ENCODE measurements at places on chromosomes 11 and 22. TPM values are rescaled to one million over a fixed set of nuclear protein-coding genes. Genes with fewer than 3 reads are reported as not detected.

- no peak for DNase-seq
These were observed 34.0 kb downstream of the AMPD3 start for GRCh38 chr11:10488934-10489691.

ABTB2 gene
- total RNA-seq, result 1.4 TPM

DNA sequence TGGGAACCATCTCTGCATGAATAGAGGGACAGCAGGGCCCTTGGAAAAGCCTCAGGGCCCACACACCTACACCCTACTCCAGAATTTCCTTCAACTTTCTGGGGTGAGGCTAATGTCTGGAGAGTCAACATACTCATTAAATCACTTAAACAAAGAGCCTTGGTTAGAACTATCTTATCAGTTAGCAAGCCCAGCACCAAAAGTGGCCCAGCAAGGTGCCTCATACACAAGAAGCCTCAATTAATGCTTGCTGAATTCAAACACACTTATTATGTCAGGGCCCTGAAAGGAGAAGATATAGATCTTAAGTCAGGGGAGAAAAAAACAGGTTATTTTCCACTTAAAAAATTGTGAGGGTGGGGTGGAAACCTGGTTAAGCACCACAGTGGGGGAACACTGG is 61.4 kb downstream of the C11orf58 start:
- no peak for DNase-seq

DNA sequence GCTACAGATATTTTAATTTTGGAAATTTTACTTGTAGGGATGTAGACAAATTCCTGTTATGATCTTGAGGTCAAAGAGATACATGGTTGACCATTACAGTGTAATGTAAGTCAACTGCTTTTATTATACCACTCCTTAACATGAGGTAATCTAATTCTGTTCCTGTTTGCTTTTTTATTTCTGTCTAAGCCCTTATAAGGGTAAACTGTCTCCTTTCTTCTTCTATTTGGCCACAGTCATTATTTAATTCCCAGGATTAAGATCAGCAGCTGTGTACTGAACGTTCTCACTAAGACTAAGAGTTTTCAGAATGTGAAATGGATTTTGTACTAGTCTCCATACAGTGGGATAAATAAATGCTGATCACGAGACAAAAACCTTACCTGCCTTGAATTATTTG is 32.8 kb downstream of the C2CD3 start:
- DNase-seq, result no peak

DNA sequence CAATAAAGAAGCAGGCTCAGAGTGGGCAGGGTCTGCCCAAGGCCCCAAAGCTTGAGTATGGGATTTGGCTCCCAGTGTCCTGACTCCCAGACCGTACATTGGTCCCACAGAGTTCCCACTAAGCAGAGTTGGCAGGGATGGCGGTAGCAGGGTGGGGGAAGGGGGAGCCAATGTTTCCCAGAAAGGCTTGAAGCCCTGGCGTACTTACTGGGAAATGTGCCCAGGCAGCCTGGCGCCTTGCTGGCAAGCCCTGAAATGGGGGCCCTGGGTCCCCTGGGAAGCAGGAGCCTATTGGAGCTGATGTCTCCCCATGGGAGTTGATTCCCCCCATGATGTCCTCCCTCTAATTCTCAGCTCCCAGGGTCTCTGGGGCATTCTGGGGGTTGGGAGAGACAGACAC is 9.3 kb downstream of the ARHGEF17 start:
- no peak for DNase-seq

GRCh38 chr22:42973536-42973881 is 41.4 kb downstream of the PACSIN2 start:
- DNase-seq, result no peak

HSPB2 gene
- not detected for total RNA-seq

GTSE1 gene
- 42.0 TPM for total RNA-seq

- DNase-seq, result peak; percentile 57
These were observed 40.1 kb upstream of the CLMP start for GRCh38 chr11:123235117-123235655.

- no peak for DNase-seq
These were observed 49.6 kb upstream of the SHANK2 start for GRCh38 chr11:71301858-71302533.

- no peak for DNase-seq
These were observed 5.5 kb downstream of the RPS6KA4 start for GRCh38 chr11:64364435-64364834.

DNA sequence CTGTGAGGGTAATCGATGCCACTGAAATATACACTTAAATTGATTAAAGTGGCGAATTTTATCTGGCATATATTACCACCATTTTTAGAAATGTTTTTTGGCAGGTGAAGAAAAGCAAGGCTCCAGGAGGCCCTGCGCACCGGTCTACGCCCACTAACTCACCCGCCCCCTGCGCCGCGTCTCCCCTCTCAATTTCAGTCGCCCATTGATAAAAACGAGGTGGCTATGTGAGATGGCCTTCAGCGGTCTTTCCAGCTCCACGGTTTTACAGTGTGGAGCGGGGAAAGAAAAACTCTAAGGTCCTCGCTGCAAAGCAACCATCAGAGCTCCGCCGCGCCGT is 602 bp upstream of the AQP11 start:
- no peak for DNase-seq

GRCh38 chr11:66119348-66120133 is 49.5 kb downstream of the PACS1 start:
- no peak for DNase-seq

GRCh38 chr11:74021998-74022397 is 13.1 kb upstream of the UCP3 start:
- no peak for DNase-seq

DNA sequence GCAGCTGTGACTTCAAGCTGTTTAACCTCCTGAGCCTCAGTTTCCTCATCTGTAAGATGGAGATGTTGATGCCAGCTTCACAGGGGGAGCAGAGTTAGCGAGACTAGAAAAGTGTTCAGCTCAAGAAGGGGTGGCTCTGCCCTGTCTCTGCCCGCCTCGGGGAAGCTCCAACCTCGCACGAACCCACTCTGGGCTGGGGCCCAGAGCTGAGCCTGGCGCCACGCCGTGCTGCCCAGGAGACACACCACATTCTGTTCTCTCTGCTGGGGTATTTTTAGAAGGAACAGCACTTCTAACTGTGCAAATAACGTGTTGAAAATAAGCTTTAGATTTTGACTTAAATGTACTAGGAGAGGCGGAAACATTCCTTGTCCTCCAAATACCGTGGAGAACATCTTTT is 74.1 kb downstream of the PHF21B start:
- no peak for DNase-seq

GRCh38 chr22:46465793-46466192 is 71.6 kb downstream of the CELSR1 start:
- DNase-seq, result no peak

- DNase-seq, result no peak
These were observed 14.7 kb upstream of the PDE2A start for GRCh38 chr11:72688929-72689328.

PKDREJ gene
- not detected for total RNA-seq

DNA sequence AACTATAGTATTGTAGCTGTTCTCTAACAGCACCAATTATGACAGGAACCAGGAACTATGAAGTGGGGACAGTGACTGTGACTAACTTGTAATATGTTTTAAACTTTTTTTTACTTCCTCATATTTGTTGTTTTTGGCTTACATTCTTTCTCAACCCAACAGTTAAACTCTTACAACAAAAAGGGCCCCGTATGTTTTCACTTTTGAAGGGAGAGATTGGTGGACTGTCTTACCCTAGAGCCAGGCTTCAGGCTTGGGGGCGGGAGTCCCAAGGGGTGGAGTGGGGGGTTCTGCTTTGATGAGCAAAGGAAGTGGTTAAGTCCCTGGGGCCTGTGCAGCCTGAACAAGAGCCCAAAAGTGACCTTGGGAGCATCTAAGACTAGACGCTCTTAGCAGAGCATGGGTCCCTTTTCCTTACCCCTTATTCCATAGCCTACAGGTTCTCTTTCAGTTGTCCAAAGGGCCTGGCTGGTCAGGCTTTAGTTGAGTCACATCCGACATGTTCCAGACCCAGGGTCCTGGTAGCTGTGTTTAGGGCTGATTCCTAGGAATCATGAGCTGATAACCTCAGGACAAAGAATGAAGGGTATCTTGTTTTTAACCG is 38.8 kb downstream of the STIM1 start:
- DNase-seq, result peak; percentile 38

DNA sequence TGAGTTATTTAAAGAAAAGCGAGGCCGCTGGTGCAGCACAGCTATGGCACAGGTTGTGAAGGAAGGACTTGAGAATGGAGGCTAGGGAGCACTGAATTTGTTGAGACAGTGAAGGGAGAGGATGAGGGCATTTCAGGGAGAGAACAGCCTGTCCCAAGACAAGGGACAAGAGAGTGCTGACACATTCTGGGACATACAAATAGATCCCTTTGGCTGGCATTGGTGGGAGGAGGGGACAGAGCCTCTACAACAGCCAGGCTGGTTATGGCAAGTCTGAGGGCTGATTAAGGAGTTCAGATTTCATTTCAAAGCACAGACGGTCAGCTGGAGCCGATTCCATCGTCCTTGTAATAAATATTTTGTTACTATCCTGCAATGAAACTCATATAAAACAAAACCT is 1.7 kb upstream of the SLC29A2 start:
- DNase-seq, result no peak

DNA sequence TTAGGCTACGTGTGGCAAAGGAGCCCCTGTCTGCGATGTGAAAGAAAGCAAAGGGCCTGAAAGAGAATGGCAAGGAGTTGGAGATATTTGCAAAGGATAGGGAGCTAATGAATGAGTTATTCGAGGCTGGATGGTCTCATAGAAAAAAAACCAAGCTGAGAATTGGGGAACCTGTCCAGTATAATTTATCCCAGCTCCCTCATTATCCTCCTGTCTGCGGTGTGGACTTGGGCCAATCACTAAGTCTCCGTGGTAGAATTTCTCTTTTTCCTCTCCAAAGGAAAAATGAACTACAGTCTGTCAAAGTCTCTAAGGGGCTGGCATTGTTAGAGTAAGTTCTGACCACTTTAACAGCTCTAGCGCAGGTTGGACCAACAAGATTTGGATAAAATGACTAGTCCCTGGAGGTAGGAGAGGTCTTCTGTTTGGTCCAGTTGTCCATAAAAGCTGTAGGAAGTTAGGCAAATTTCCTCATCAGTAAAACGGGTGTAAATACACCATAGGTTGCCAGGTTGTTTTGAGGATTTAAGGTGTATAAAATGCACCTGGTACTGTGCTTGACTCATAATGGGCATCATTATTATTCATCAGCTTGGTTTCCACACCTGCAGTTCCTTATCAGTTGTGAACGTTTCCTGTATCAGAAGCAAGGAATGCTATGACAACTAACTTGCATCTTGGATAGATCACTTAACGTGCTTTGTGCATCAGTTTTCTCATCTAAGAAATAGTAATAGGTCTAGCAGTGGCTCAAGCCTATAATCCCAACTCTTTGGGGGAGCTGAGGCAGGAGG is 10.3 kb upstream of the CDON start:
- no peak for DNase-seq

- peak; percentile 85 for DNase-seq
These were observed 26.4 kb downstream of the YWHAH start for GRCh38 chr22:31970490-31971444.

GRCh38 chr22:43820651-43821305 is 8.7 kb upstream of the EFCAB6 start:
- DNase-seq, result no peak

C11orf91 gene
- total RNA-seq, result not detected

GRCh38 chr11:44198146-44198724 is 102.8 kb downstream of the EXT2 start:
- no peak for DNase-seq

PHOX2A gene
- total RNA-seq, result not detected

DNA sequence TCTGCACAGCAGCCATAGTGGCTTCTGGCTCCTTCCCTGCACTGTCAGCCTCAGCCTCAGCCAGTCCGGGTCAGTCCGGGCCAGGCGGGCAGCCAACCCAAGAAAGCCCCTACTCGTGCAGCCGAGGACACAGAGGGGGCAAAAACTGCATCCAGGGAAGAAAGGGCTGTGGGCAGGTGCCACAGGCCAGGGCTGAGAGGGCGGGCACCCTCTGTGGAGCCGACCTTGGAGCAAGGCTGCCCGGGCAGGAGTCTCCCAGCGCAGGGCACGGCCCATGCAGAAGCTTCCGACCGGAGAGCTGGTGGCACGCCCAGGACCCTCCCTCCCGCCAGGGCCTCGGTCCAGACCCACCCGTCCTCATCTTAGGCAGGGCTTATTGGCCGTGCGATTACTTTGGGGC is 10.5 kb upstream of the TH start:
- no peak for DNase-seq

UBQLNL gene
- total RNA-seq, result 0.19 TPM

ADM gene
- total RNA-seq, result 1.5 TPM

NXPE1 gene
- total RNA-seq, result not detected

GRCh38 chr11:19975414-19975990 is 184.8 kb downstream of the DBX1 start:
- DNase-seq, result no peak

MMP8 gene
- total RNA-seq, result not detected
